Stimulated activated CD4-positive, alpha-beta T cell treated with anti-CD3 and anti-CD28 coated beads, TNF-alpha, amount 100 ng/mL, for 48 hours (primary cell): ENCODE measurements at places on chromosomes 11 and 22.
A peak's percentile ranks its signal among the peaks of the same experiment; 100 is the strongest.

GRCh38 chr11:12113294-12113693 lies 2.9 kb downstream of the MICAL2 start:
- DNase-seq: no peak

DNA sequence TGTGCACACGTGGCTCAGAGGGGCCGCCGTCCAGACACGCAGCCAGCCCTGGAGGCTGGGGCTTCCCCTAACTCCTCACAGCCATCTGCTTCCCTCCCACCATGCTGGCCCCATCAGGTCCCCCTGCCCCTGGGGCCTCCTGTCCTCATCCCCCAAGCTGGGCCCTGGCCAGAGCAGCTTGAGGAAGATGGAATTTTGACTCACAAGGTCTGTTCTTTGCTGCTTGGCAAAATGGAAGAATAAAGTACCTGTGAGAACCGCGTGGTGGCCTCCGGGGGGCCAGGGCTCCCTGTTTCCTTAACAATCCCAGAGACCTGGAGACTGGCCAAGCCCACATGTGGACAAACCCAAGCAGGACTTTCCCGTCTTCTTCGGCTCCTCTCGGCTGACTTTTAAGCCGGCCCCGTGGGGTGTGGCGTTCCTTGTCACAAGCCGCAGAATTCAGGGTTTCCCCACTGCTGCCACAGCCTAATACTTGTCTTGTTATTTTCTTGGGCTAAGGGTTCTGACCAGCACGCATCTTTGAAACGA lies 872.8 kb downstream of the BRD1 start:
- DNase-seq: no peak

GRCh38 chr11:27213232-27213660 lies 149.8 kb downstream of the CCDC34 start:
- DNase-seq: no peak

- no peak for DNase-seq
Observed at GRCh38 chr11:15714641-15715399, 600.1 kb downstream of the INSC start.

- no peak for DNase-seq
Observed at GRCh38 chr22:44391015-44391414, 78.3 kb upstream of the SHISAL1 start.

- DNase-seq: peak; percentile 55
Observed at GRCh38 chr11:58573451-58574104, 2.1 kb downstream of the LPXN start.

- DNase-seq: no peak
Observed at GRCh38 chr11:119797123-119797611, 68.2 kb upstream of the NECTIN1 start.

GRCh38 chr11:70090961-70091381 lies 12.9 kb downstream of the ANO1 start:
- no peak for DNase-seq

DNA sequence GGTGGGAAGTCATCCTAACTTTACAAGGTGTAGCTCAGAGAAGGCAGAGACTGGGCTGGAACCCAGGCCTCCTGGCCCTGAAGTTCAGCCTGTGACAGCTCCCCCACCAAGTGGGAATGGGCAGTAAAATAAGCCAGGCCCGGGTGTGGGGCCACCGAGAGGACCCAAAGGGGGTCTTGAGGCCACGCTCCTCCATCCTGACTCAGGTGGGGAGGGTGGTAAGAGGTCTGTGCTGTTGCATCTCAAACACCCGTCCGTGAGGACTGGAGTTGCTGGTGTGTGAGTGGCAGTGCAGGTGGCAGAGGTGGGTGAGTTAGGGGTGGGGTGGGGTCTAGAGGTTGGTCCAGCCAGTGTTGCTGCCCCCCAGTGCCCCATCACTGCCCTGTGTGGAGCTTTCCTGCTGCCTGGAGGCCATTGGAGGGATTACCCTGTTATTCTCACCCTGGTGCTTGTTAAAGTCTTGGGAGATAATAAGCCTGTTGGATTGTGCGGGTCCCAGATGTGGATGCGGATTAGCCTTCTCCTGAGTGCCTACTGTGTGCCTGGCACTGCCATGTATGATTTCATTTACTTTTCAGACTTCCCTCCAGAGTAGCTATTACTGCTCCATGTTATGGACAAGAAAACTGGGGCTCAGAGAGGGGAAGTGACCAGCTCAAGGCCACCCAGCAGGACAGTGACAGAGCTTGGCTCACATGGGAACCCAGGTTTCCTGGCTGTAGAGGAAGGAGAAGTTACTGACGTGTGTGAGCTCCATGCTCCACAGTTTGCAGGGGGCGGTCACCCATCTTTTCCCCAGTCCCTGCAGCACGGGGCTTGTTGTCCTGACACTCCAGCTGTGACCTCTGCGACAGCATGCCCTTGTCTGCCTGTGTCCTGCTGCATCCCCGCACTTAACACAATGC lies 12.9 kb downstream of the SERPINH1 start:
- no peak for DNase-seq

GRCh38 chr22:36644333-36644757 lies 59.2 kb downstream of the CACNG2 start:
- no peak for DNase-seq

- no peak for DNase-seq
Observed at GRCh38 chr11:64924910-64925284, 408 bp downstream of the PPP2R5B start.

DNA sequence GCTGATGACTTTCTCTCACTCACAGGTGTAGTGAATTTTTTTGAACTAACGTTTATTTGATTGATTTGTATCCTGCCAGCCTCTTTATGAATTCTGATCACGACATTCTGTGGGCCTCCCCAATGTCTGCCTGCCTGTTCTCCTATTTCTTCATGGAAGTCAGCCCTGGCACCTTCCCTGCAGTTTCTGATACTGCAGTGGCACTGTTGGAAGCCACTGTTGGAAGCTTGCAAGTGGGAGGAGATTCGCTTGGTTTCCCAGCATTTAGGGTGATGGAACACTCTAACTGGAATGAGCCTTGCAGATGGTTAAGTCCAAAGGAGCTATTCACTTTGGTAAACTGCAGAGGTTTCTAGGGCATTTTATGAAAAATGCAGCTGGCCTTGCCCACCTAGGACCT lies 1.3 kb upstream of the THY1 start:
- no peak for DNase-seq

- peak; percentile 88 for DNase-seq
Observed at GRCh38 chr11:65420979-65421793, 1.4 kb upstream of the NEAT1 start.

- DNase-seq: no peak
Observed at GRCh38 chr11:115761348-115761747, 257.1 kb upstream of the CADM1 start.

DNA sequence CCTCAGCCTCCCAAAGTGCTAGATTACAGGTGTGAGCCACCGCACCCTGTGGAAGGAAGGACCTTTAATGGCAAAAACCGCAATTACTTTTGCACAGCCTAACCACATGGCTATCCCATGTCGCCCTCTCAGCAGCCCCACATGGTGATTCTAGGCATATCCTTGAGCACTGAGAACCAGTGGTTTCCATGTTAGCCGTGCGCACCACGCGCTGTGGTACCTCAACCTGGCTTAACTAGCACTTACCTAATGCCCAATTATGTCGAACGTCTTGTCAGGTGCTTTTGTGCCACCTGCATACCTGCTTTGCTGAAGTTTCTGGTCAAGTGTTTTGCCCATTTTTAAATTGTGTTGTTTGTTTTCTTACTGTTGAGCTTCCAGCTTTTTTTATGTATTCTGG lies 697.9 kb downstream of the BRD1 start:
- DNase-seq: no peak

- no peak for DNase-seq
Observed at GRCh38 chr22:22073769-22074561, 91.4 kb upstream of the TOP3B start.

DNA sequence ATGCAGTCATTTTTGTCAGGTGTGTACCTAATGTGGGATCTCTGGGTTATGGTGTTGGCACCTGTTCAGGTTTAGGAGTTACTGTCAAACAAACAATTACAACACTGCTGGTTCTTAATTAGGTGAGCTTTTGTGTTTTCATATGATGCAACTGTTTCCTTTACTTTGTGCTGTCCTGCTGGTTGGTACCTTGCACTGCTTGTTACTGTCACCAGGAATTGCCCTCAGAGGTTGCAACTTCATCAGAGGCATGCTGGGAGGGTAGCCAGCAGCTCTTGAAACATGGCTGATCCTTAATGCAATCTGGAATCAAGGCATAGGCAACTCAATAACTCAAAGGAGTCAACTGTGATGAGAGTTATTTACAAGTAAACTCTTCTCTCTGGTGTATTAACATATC lies 400.3 kb downstream of the MIAT start:
- DNase-seq: no peak

DNA sequence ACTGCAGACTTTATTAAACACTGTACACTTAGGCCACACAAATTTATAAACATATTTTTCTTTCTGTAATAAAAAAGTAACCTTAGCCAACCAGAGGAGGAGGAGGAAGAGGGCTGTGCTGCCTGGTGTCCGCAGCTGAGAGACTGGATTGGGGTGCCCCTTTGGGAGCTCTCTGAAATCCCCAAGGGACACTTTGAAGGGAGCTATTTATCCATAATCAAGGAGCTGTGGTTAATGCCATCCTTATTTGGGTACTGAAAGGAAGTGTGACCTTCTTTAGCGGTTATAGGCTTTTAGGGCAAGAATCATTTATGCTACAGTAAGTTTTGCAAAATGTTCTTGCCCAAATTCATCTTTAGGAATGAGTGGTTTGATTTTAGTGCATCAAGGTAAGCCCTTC lies 125.8 kb downstream of the RASSF10 start:
- no peak for DNase-seq

GRCh38 chr22:29190051-29190450 lies 15.6 kb upstream of the EMID1 start:
- DNase-seq: no peak

GRCh38 chr11:67272327-67273259 lies 6.3 kb downstream of the GRK2 start:
- no peak for DNase-seq

GRCh38 chr11:16738947-16739815 lies 734 bp downstream of the C11orf58 start:
- no peak for DNase-seq

- no peak for DNase-seq
Observed at GRCh38 chr11:1640076-1640946, 10.7 kb downstream of the KRTAP5-5 start.

- no peak for DNase-seq
Observed at GRCh38 chr11:9095421-9095820, 4.0 kb upstream of the SCUBE2 start.

- no peak for DNase-seq
Observed at GRCh38 chr22:44603767-44604166, 98.2 kb upstream of the PRR5 start.

DNA sequence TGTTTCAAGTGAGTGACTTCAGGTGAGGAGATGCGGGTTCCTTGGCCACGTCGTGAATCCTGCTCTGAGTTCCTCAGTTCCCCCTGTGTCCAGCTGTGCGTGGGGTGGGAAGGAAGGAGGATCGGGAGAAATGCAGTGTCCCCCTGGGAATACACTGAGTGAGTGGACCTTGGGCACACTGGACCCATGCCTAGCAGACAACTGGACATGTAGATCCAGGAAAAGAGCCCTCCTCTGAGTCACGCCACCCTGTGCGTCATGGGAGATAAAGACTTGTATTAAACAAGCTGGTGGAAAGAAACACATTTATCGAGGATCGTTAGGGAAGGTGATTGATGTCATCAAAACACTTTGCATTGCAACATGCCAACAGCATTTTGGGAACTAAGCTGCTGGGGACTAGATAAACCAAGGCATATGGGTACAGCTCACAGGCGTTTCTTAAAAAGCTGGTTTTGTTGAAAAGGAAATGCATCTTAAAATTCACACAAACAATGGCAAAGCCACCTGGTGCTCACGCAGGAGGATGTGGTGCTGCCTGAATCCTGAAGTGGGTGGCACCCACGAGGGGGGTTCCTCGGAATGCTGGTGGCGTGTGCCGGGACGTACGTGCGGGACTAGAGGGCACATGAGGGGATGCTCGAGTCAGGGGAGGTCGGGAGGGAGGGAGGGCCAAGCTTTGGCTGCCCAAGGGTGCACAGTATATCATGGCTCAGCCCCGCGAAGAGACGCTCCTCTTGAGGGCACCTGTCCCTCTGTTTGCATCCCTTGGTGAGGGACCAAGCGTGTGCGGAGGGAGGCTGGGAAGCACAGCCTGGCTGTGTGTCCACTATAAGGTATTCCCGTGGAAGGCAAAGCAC lies 303.5 kb downstream of the TBC1D22A start:
- no peak for DNase-seq

- DNase-seq: no peak
Observed at GRCh38 chr11:26331911-26332571, at the start of gene ANO3. TSS of gene ANO3 (plus strand) at chr11:26332130. CDS start at chr11:26332276, 146 bp downstream.

DNA sequence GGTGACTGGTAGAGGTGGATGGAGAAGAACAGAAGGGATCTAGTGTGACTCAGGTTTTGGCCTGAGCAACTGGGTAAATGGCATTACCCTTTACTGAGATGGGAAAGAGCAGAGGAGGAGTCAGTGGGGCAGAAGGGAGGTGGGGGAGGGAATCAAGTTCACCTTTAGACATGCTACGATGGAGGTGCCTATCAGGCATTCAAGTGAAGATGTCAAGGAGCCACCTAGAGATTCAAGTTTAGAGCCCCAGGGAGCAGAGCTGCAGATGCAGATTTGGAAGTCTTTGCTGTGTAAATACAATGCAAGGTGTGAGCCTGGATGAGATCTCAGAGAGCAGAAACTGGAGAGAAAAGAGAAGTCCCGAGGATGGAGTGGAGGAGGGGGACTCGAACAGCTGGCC lies 979 bp upstream of the MOGAT2 start:
- DNase-seq: no peak

DNA sequence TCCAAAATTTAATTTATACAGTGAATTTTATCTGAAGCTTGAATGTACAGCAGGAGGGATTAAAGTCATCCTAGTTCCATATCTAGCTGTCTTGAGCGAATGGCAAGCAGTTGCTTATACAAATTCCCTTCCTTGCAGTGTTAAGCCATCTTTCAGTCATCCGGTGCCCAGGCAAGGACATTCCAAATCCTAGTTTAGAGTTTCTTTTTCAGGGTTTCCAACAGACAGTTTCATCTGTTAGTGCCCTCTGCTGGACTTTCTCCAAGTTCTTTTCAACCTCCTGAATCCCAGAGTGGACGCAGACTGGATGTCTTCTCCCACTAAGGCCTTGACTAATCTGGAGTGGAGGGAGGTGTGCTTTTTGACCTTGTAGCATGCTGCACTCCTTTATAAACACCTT lies 45.4 kb downstream of the GRAMD1B start:
- no peak for DNase-seq

GRCh38 chr11:67776852-67777520 lies 102.6 kb upstream of the ALDH3B2 start:
- no peak for DNase-seq
